Activated CD4-positive, alpha-beta T cell treated with anti-CD3 and anti-CD28 coated beads, Interleukin-2, amount 50 U/mL, for 16 hours (primary cell): ENCODE measurements at places on chromosomes 2 and 18.

DNA sequence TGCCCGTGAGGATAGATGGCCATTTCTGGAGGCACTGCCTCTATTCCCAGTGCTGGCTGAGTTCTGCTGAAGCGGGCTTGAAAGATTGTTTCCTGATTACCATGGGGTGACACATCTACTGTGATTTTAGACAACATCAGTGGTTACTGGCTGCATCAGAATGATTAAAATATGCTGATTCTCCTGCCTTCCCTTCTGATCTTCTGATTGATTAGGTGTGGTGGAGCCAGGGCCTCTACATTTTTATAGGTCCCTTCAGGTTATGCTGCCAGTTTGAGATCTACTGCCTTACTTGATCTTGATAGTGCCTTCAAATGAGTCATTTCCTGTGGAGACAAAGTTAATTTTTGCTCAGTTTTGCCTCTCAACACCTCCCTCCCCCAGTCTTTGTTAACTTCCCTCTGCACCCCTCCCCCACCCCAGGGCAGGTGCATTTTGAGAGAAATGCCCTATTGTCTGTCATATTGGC, 31.6 kb upstream of the SNORC start:
- DNase-seq = peak; percentile 87

DNA sequence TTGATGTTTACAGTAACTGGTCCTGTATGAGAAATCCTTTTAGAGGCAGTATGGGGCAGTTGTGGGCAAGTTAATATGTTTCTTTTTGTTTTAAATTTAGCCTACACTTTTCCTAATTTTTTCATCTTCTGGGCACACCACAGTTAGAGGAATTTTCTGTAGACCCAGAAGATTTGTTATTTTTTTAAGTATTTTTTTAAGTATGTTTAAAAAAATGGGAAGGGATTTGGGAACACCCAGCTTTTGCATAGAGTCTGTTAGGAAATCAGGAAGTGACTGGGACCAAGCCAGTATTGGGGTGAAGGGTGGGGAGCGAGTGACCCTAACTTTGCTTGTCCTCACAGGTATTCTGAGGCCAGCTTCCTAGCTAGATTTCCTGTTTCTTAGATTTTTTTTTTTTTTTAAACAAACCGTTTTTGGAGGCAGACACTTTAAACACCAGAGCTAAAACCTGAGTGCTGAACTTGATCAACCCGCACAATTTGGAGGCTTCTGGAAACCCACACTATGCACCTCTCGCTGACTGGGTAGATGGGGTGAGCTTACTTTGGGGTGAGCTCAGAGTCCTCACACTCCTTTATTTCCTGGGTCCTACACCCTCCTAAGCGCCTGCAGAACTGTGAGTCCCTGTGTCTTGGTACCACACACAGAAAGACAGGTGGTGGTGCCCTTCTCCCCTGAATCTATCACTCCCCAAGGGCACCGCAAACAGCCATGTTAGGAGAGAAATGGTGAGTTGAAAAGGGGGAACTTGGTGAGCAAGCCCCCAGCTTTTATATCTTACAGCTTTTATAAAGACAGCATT, 5.2 kb downstream of the GATA6 start:
- no peak for DNase-seq

DNA sequence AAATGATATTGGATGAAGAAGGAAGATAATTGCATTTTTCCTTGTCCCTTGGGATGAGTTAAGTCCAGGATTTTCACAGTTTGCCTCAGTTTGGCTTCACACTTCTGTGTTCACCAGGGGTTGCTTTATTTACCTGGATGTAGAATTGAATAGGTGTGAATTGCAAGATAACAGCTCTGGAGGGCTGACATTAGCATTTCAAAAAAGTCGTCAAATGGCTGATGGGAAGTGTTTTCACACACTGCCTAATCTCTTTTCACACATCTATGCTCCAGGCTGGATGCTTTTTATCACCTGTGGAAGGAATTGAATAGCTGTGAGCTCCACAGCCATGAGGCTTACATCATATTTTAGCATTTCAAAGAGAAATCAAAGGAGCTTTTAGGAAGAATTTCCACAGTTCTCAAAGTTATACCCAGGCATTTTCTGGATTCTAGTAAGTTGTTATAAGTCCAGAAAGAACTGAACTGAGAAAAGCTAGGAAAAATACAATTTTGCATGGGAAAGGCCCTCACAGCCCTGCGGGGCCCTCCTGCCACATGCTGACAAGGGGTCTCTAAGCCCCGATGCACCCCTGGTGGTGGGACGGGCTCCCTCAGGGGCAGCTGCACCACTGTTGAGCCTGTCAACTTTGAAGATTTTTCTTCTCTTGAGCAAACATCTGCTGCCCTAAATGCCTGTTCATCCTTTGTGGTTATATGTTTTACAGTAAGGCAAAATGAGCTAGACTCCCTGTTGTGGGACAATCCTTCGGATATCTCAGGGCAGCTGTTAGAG, 43.9 kb downstream of the TEX51 start:
- DNase-seq = no peak

DNA sequence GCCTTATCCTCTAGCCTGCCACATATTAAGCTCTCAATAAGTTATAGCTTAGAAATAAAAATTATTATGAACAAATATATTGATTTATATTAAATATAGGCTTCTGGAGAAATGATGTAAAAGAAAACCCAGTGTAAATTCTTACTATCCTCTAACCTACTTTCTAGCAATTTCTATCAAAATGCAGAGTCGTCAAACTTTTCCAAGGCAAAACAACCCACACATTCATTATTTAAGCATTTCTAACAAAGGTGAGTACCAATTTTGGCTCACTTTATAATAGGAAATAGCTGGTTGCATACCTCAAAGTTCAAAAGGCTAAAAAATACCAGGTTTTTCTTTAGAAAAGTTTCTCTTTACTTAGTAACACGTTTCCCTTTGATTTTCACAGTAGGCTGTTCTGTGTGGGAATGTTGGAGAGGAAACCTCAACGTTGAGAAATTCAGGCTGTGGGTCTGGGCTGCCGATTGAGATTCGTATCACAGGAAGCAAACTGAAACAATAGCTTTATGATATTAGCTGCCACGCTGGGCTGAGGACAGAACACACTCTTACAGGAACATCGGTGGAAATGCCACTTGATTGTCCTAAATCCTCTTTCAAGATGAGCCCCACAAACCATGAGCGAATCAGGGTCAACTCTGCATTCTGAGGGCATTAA, 53.0 kb downstream of the EPAS1 start:
- no peak for DNase-seq

- DNase-seq = peak; percentile 39
These were observed 89.0 kb downstream of the MARCHF4 start for GRCh38 chr2:216283038-216283900.

DNA sequence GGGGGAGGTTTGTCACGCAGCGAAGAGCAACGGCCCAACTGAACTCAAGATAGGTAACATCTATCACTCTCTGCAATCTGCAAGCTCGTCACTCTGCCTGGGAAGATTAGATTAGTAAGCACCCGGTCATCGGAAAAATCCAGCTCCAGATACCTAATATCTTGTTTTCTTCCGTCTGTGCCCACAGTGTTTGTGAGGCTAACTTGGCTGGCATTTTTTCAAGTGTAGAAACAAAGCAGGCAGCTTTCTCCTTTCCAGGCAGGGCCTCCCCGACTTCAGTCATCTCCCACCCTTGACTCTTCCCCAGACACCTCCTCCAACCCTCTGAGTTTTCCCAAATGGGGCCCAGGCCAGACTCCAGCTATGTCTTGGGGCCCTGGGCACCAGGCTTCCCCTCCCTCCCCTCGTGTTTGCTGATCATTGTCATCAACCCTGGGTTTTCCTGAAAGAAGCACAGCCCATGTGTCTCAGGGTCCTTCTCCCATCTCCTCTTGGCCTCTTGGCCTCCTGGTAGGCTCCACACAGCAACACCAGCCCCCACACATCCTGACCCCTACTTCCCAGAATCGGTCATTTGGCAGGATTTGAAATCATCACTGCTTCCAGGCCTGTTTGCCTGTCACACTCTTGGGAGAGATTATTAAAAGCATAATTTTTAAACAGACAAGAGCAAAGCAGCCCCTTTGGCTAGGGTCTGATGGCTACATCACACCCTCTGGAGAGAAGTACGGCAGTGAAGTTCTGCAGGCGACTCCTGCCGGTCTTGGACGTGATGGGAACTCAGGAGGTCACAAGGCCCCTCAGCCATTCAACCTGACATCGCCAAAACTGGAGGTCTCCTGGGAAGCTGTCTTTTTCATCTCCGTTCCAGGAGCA, 144.9 kb upstream of the ID2 start:
- no peak for DNase-seq

GRCh38 chr2:28713577-28714298, 37.9 kb upstream of the PPP1CB start:
- DNase-seq = peak; percentile 6

DNA sequence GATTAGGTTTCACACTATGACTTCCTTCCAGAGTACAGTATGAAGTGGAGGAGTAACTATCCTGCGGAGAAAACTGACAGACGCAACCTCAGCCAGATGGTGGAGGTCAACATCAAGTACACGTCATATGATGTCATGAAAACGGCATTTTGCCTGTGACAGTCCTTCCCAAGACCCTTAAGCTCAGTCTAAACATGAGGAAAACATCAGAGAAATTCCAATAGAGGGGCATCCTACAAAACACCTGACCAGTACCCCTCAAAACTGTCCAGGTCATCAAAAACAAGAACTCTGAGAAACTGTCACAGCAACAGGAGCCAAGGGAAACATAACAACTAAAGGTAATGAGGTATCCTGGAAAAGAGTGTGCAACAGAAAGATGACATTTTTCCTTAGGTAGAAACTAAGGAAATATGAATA, 1.7 kb downstream of the RNU4ATAC start:
- DNase-seq = no peak
